ENCODE measurements at places on chromosomes 2 and 18.

DNA sequence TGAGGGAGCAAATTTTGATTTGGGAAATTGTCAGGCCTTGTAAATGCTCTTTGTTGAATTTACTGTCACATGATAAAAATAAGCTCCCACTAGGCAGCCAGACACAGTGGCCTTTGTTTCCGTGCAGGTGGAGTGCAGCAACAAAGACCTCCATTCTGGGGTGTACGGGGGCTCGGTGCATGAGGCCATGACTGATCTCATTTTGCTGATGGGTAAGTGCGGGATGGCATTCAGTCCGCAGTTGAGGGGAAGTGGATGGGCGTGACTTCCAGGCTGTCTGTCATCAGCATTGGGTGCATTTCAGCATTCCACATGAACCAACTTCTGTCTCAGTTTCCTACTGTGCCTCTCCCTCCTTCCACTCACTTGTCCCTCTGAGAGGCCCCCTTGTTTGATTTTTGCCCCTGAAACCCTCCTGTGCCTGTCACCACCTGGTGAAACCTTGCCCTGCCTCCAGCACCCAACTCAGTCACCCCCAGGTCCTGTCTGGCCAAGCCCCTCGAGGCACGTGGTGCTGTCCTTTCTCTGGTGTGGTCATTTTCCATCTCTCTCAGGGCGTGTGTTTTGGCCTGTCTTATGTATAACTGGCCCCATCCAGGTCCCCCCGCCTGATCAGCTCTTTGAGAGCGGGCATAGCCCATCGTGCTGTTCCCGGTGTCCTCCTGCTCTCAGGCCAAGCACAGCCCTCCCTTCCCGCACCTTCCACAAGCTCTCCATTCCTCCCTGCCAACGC, 16.3 kb downstream of the CNDP2 start:
- DNase-seq: no peak

DNA sequence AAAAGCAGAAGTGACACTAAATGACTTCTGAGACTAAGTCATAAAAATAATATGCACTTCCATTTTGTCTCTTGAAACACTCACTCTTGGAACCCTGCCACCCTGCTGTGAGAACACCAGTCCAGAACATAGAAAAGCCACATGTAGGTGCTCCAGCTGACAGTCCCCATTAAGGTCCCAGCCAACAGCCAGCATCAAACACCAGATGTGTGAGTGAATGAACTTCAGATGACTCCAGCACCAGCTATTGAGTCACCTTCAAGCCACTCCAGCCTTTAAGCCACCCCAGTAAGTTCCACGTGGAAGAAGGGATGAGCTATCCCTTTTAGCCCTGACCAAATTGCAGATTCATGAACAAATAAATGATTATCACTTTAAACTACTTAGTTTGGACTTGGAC, 31.5 kb upstream of the LGALSL start:
- DNase-seq: no peak

DNA sequence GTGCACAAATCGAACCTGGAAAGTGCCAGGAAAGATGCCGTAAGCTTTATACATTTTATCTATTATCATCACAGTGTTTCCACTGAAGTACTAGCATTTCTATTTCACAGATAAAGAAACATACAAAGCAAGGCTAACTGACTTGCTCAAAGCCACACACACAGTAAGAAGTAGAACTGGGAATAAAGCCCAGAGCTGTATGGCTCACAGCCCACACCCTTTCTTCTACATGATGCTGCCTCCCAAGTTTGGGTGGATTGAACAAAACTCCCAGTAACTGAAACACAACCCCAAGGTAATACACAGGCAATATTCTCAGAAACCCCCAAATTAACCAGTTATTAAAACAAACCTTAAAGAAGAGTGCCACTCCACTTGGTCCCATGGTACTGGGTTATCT, 11.2 kb downstream of the SAP130 start:
- no peak for DNase-seq

DNA sequence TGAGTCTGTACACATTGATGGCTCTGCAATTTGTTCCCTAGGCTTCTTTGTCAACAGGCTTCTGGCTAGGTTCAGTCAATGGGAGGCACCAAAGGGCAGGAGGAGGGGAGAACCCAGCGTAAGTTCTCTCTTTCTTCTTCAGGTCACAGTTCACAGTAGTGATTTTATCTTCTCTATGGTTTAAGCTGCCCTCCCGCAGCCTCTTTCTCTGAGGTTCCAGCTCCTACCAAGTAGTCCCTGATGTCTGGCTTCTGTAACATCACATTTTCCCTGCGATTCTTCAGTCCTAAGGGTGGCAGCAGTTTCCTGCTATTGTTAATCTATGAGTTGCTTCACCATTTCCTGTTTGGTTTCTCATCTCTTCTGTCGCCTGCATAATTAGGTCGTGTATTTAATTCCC, 107.4 kb downstream of the CPO start:
- DNase-seq: peak; percentile 17

GRCh38 chr18:21722687-21723086, 17.9 kb upstream of the MIB1 start:
- DNase-seq: no peak

DNA sequence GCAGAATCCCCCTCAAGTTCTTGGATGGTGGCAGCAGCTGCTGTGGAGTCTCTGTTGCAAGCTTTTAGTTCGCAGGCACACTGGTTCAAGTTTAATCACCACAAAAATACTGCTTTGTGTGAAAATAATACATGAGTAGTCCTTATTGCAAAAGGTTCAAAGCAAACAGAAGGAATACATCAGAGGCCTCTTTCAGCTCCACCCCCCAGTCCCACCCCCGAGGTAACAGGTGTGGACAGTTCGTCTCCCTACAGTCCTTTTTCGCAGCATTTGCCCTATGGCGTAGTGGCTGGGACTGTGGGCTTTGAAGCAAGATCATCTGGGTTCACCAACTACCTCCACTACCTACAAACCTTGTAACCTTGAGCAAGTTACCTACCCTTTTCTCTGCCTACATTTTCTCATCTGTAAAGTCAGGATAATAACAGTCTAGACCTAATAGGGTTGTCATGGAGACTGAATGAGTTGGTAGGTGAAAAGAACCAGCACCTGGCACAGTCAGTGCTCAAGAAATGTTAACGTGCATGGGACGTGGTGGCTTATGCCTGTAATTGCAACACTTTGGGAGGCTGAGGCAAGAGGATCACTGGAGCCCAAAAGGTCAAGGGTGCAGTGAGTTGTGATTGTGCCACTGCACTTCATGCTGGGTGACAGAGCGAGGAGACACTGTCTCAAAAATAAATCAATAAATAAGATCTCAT, 61.7 kb downstream of the TCF7L1 start:
- no peak for DNase-seq

- DNase-seq: no peak
Observed at GRCh38 chr2:191802180-191802579, 44.7 kb downstream of the CAVIN2 start.

- DNase-seq: no peak
Observed at GRCh38 chr18:362311-363290, 94.8 kb upstream of the THOC1 start.

- no peak for DNase-seq
Observed at GRCh38 chr2:219511547-219512325, 2.5 kb upstream of the ASIC4 start.

GRCh38 chr2:61485281-61485680, 14.4 kb upstream of the USP34 start:
- no peak for DNase-seq

DNA sequence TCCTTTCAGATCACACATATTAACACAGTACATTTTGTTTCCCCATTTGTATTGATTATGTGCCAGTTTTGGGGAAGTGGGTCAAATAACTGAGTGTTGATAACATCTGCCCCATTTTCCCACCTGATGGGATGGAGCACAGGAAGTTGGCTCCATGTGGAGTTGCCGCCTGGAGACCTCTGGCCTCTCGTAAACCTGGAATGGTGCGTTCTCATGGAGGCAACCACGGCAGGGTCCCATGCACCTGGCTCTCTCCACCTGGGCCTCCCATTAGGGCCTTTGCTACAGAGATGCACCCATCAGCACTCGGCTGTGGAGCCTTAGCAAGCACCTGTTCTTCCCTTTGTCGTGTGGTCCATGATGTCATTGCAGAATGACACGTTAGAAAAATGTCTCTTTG, 130.6 kb downstream of the MBP start:
- DNase-seq: no peak

DNA sequence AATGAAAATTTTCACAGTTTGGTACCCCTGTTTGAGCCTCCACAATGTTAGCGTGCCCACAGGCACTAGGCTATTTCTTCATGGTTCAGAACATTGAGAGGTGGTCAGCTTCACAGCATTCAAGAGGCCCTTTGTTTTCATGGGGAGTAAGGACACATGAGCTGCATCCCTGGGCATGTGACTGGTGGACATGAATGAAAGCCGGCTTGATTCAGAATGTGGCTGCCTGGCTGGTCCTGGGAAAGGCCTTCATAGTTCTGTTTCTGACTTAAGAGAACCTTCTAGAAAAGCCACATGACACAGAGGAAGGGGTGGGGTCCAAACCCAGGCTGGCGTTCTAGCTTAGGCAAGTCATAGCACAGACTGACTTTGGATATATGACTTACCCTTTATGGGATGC, 420.6 kb downstream of the CMPK2 start:
- no peak for DNase-seq

DNA sequence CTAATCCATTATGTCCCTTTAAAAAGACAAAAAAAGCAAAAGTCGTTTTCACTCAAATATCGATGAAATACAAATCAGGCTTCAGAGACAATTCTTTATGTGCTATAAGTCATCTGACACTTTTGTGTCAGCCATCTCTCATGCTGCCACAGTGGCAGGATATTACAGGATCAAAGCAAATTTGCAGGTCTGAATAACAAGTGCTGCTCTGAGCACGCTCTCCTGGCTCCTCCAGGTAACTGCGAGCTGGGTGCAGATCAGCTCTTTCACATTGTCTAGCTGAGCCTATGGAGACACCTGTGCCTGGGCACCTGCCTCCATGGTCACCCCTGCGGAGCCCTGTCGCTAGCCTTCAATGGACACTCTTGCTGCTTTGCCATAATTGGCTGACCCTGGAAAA, 250.2 kb upstream of the RAB12 start:
- DNase-seq: no peak

Measured in GM04504 (cell line).